ENCODE measurements at places on chromosomes 7 and 10. TPM values are rescaled to one million over a fixed set of nuclear protein-coding genes. Genes with fewer than 3 reads are reported as not detected.

TAC1 gene
- not detected for total RNA-seq

SORCS3 gene
- not detected for total RNA-seq

FRA10AC1 gene
- 10.4 TPM for total RNA-seq

CNTNAP2 gene
- total RNA-seq = 0.18 TPM

PTPN20 gene
- not detected for total RNA-seq

SYT15 gene
- 0.56 TPM for total RNA-seq

NPSR1 gene
- total RNA-seq = not detected

SPDYE2B gene
- not detected for total RNA-seq

BICC1 gene
- 0.45 TPM for total RNA-seq

HOXA13 gene
- not detected for total RNA-seq

LRRC4 gene
- 1.3 TPM for total RNA-seq

VIPR2 gene
- not detected for total RNA-seq

C10orf67 gene
- total RNA-seq = not detected

VPS37D gene
- total RNA-seq = 4.0 TPM

NRCAM gene
- 57.6 TPM for total RNA-seq

MKRN1 gene
- 59.7 TPM for total RNA-seq

TBRG4 gene
- total RNA-seq = 66.8 TPM

RAB18 gene
- 37.5 TPM for total RNA-seq

RARRES2 gene
- total RNA-seq = 0.09 TPM

NXPH1 gene
- not detected for total RNA-seq

ZNF3 gene
- 21.0 TPM for total RNA-seq

FAM25G gene
- not detected for total RNA-seq

TLL2 gene
- 0.09 TPM for total RNA-seq

ATOH7 gene
- not detected for total RNA-seq

SPDYE5 gene
- not detected for total RNA-seq

INHBA gene
- 4.5 TPM for total RNA-seq

CLEC2L gene
- not detected for total RNA-seq

ARHGEF5 gene
- 0.45 TPM for total RNA-seq

PDGFA gene
- total RNA-seq = 76.9 TPM

CH25H gene
- 0.28 TPM for total RNA-seq

AMPH gene
- 0.09 TPM for total RNA-seq

HECW1 gene
- not detected for total RNA-seq

EFCAB10 gene
- total RNA-seq = under 0.01 TPM

AEBP1 gene
- total RNA-seq = 3.3 TPM

ATP6V0E2 gene
- total RNA-seq = 10.0 TPM

All from endothelial cell of coronary artery (primary cell).